Thoracic aorta (tissue), 2 donors: ENCODE measurements at places on chromosomes 13 and 19.

DNA sequence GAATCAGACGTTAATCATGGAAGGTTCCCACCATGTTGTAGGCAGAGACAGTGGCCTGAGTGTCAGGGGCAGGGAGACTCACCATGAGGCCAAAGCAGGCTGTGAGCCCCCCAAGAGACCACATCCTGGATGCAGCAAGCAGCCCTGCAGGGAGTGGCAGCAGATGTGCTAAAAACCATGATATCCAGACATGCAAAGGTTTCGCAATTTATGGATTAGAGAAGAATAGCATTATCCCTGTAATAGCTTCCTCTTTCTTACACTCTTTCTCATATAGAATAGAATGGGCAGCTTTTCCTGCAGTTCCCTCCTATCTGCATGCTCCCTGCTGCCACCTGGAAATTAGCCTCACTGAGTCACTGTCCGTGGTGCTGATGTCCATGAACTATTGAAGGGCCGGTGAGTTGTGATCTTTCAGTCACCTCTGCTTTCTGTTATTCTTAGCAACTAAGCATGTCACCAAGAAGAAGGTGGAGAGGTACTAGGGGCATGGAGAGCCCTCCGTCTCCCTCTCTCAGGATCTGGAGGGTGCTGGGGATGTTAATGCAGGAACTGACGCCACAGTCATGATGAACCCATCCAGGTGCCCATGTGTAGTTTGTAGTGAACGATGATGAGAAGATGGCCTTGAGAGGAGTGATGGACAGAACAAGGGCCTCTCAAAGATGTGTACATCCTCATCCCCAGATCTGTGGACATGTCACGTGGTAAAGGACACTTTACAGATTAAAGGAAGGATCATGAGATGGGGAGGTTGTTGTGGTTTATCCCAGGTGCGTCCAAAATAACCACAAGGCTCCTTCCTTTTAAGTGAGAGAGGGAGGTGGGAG, 9.9 kb downstream of the CEACAM4 start:
- no peak for DNase-seq
- H3K27ac ChIP-seq = no peak overlapping the region
- no peaks in the 10 kb centered on the region for H3K36me3 ChIP-seq
- no peaks in the 10 kb centered on the region for H3K4me1 ChIP-seq
- H3K4me3 ChIP-seq = no peak overlapping the region
- no peaks in the 10 kb centered on the region for H3K27me3 ChIP-seq

- no peak overlapping the region for H3K27ac ChIP-seq
- DNase-seq = no peak
- no peaks in the 10 kb centered on the region for H3K27me3 ChIP-seq
- H3K4me1 ChIP-seq = no peaks in the 10 kb centered on the region
- H3K4me3 ChIP-seq = no peak overlapping the region
Measured at GRCh38 chr13:24618011-24618955, 61.9 kb upstream of the ATP12A start.

DNA sequence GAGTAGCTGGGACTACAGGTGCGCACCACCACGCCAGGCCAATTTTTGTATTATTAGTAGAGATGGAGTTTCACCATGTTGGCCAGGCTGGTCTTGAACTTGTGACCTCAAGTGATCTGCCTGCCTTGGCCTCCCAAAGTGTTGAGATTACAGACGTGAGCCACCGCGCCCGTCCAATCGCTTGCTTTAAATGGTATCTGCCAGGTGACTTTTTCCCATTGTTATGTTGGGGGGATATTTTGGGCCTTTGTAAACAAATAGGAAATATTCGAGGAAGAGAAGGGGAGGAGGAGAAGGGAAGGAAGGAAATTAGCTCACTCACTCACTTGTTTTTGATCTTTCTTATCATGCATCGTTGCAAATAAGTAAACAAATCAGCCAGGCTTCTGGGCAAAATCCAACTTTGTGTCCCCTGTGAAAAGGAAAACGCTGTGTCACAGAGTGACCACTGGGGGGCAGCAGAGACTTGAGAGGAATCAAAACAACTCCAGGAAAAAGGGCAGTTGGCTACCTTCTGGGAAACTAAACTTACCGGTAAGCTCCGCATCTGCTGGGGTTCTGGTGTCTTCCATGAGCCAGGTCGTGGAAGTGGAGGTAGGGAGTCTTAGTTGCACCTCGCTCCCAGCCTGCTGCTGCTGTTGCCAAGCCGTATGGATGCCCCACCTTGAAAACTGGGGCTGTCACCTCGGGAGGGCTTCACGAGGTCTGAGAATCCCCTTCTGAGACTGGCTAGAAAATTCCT, 9.3 kb upstream of the RANBP3 start:
- H3K4me1 ChIP-seq = peaks cover 5% of the 10 kb centered on the region
- no peaks in the 10 kb centered on the region for H3K27me3 ChIP-seq
- no peak for DNase-seq
- no peak overlapping the region for H3K27ac ChIP-seq
- no peaks in the 10 kb centered on the region for H3K36me3 ChIP-seq
- H3K4me3 ChIP-seq = peak overlapping the region; percentile 70

DNA sequence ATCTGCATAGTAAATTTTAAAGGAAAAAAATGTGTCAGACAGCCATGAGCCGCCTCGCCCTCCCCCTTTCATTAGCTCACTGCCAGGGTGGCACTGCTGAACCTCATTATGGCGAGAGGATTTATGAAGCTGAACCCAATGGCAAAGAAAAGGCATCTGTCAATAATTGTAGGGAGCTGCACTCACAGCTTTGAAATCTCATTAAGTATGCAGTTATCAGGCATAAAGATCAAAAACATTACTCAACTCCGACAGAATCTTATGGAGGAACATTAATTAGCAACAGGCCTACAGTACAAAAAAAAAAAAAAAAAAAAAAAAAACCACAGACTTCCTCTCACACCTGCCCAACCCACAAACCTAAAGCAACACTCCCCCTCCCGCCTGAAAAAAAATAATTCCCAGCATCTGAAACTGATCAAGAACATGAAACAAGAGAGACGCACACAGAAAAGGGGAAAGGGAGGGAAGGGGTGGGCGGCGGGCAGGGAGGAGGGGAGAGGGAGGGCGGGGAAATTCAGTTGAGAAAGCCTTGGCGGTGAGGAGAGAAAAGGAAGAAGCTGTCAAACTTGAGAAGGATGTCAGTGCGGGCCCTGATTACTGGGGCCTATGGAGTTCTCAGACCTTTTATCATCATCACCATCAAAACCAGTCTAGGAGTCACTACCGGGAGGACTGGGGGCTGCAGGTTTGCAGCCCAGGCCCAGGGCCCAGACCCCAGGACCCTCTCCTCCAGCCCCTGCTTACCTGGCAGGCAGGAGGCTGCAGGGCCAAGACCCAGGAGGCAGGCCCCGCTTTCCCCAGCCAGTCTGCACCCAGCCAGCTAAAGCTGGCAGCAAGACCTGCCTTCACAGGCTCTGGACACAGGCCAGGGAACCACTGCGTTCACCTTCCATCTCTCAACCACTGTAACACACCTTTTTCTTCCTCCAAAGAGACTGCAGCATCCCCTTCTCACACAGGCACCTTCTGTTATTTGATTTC, 8.9 kb downstream of the TSHZ3 start:
- no peaks in the 10 kb centered on the region for H3K27me3 ChIP-seq
- DNase-seq = no peak
- no peak overlapping the region for H3K4me3 ChIP-seq
- H3K36me3 ChIP-seq = no peaks in the 10 kb centered on the region

DNA sequence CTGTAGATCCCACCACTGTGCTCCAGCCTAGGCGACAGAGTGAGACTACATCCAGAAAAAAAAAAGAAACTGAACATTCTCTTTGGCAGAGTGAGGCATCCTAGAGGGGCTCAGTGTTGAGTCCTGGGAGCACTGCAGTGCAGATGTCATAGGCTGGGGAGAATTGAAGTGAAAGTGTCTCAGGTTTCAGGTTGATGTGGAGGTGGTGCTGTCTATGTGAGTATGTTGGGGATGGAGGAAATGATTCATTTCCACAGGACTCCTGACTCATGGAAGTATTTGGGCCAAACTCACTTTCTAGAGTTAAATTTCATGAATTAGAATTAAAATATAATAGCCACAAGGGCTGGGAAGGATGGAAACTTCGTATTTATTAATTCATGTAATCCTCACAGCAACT, 134.4 kb upstream of the TSC22D1 start:
- peak overlapping the region; percentile 84 for H3K27ac ChIP-seq
- H3K4me1 ChIP-seq = peaks cover 64% of the 10 kb centered on the region
- DNase-seq = no peak
- H3K4me3 ChIP-seq = no peak overlapping the region

DNA sequence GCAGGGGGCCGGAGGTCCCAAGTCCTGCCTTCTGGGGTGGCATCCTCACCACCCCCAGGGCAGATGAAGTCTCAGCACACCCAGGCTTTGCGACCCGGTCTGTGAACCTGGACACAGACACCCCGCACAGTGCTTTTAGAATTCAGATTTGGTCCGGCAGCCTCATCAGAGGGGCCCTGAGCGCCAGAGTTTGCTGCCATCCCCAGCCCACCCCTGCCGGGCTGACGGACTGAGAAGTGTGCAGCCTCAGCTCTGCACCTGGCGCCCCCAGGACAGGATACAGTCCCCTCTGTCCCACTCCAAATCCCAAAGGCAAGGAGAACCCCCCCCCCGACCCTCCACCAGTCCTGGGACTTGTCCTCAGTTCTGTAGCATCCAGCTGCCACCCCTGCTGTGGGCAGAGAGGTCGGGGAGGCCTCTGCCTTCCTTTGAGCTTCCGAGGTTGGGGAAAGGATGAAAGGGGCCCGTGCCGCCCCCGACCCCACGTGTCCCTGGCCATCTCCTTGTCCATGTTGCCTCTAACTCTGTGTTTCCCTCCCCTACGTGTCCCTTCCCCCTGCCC, 16.9 kb downstream of the CAPN12 start:
- peak overlapping the region; percentile 42 for H3K27ac ChIP-seq
- H3K36me3 ChIP-seq = peaks cover 75% of the 10 kb centered on the region
- peaks cover under 1% of the 10 kb centered on the region for H3K4me1 ChIP-seq
- no peak overlapping the region for H3K4me3 ChIP-seq
- DNase-seq = no peak
- H3K27me3 ChIP-seq = no peaks in the 10 kb centered on the region

- no peak for DNase-seq
- no peaks in the 10 kb centered on the region for H3K36me3 ChIP-seq
- H3K27me3 ChIP-seq = no peaks in the 10 kb centered on the region
- no peaks in the 10 kb centered on the region for H3K4me1 ChIP-seq
Measured at GRCh38 chr13:70386919-70387318, 278.7 kb upstream of the KLHL1 start.

DNA sequence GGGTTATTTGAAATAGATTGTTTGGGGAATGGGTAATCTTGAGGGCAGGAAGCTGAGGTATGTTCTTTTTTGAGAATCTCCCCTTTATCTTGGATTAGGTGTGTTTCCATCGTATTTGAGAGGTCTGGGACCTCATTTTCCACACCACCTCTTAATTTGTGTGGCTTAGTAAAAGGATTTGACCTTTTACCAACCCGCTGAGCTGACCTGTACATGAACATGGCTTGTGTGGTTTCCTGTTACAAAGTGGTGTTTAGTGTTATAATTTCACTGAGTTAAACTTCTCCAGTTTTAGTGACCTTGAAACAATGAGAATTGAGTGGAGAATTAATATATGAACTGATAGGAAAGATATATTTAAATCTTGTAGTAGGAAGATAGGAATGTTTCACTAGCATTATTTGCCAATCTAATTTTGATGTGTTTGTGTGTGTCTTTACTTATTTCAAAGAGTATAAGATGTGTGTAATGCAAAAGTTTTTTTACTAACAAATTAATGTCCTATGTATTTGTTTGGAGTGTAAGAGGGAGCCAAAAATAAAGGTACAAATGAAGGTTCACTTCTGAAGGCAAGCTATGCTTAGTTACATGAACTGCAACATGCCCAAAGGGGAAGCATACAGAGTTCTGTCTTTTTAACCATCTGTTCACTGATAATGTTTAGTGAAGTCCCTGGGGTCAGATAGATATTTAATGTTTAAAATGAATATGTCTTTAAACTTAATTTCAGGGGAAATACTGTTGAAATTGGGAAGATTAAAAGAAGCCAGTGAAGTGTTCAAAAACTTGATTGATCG, 17.1 kb downstream of the NAA16 start:
- H3K27ac ChIP-seq = no peak overlapping the region
- peaks cover 14% of the 10 kb centered on the region for H3K4me1 ChIP-seq
- no peak for DNase-seq
- peaks cover 5% of the 10 kb centered on the region for H3K36me3 ChIP-seq
- no peaks in the 10 kb centered on the region for H3K27me3 ChIP-seq

- no peak overlapping the region for H3K27ac ChIP-seq
- peaks cover 36% of the 10 kb centered on the region for H3K4me1 ChIP-seq
- no peak overlapping the region for H3K4me3 ChIP-seq
- peaks cover 78% of the 10 kb centered on the region for H3K36me3 ChIP-seq
Measured at GRCh38 chr19:15255359-15255990, 23.2 kb upstream of the EPHX3 start.

DNA sequence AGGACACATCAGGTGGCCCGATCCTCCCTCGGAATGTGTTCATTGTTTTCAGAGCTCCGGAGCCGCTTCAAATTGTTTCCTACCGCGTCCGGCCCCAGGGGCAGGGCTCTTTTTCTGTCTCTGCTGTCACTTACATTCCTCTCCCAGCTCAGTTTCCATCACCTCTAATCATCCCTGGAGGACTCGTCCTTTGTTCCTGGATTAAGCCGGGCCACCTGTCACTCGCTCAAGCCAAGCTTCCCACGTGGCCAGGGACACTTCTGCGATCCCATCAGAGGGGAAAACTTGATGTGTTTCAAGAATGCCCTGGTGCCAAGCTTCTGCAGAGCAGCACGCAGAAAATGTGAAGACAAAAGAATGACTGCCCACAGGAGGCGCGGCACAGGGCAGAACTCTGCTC, 13.5 kb downstream of the IL17D start:
- H3K27ac ChIP-seq = no peak overlapping the region
- DNase-seq = no peak
- H3K4me1 ChIP-seq = peaks cover 41% of the 10 kb centered on the region

- DNase-seq = no peak
- peaks cover 7% of the 10 kb centered on the region for H3K4me1 ChIP-seq
- no peaks in the 10 kb centered on the region for H3K36me3 ChIP-seq
Measured at GRCh38 chr13:39587939-39588338, 15.1 kb downstream of the LHFPL6 start.

DNA sequence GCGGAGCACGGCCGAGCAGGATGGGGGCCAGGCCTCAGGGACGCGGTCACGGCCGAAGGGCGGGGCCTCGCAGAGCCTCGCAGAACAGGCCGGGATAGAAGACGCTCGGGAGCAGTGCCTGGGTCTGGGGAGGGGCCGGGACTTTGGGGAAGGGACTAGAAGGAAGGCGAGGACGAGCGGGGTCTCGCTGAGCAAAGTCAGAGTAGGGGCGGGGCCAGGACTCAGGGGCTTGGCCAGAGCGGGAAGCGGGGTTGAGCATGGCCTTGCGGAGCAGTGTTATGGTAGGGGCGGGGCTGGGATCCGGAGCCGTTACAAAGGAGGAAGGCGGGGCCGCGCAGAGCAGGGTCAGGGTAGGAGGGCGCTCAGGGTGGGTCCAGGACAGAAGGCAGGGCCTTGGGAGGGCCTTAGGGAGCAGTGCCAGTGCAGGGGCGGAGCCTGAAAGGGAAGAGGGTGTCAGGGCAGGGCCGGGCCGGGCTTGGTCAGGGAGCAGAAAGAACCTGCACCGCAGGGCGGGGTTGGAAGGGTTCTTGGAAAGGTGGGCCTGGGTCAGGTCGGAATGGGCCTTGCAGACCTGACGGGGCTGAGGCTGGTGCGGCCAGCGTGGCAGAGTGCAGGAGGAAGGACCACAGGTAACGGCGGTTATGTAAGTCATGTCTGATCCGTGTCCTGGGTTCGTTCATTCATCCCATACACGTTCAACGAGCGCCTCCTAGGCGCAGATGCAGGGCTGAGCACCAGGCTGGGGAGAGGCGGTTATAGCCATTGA, 533 bp upstream of the ATP8B3 start:
- H3K27me3 ChIP-seq = no peaks in the 10 kb centered on the region
- peaks cover 17% of the 10 kb centered on the region for H3K4me1 ChIP-seq
- DNase-seq = peak; percentile 80
- peak overlapping the region; percentile 74 for H3K4me3 ChIP-seq
